M059J (cell line): ENCODE measurements at places on chromosomes 5 and 9. TPM values are rescaled to one million over a fixed set of nuclear protein-coding genes. Genes with fewer than 3 reads are reported as not detected.

- DNase-seq = peak; percentile 60
These were observed 34.2 kb upstream of the MSH3 start for GRCh38 chr5:80620211-80620610.

- DNase-seq = no peak
These were observed 5.2 kb downstream of the ARSB start for GRCh38 chr5:78979909-78980308.

DNA sequence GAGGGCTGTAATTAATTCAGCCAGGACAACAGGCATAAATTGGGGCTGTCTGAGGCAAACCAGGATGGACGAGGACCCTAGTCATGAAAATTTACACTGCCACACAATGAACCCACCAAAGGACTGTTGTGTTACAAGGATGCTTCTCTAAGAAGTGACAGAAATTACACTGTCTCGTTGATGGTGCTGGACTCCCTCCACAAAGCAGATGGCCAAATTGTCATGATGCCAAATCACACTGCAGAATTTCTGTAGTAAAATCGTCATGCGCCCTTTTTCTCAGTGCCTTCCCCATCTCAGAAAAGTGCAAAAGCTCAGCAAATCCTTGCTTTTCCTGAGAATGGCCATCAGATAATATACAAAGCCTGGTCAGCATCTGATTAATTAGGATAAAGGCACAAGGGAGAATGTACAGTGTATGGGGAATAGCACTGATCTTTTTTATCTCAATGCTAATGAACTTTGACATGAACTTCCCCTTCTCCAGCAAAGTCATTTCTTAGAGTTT lies 545.8 kb downstream of the CSNK1G3 start:
- no peak for DNase-seq

GRCh38 chr5:122649080-122649479 lies 125.8 kb upstream of the SNX2 start:
- DNase-seq = no peak

GRCh38 chr5:76292620-76293322 lies 110.3 kb upstream of the IQGAP2 start:
- DNase-seq = no peak

DNA sequence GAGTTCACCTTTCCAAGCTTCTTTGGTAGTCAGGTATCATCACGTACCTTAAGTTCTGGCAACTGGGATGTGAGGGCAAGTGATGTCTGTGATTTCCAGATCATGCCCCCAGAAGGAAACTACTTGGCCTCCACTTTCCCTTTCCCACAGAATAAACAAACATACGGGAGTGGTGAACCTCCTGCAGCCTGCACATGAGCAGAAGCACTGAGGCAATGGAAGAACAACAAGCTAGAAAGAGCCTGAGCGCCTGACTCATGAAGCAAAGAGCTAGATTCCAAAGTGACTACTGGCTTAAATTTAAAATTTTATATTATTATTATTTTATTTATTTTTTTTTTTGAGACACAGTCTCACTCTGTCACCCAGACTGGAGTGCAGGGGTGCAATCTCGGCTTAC lies 35.0 kb downstream of the ARL15 start:
- DNase-seq = no peak

- peak; percentile 48 for DNase-seq
These were observed 121.8 kb downstream of the DOCK2 start for GRCh38 chr5:169758886-169759285.

GRCh38 chr5:143649937-143650621 lies 161.9 kb upstream of the HMHB1 start:
- DNase-seq = no peak

GRCh38 chr9:130382636-130383349 lies 62.0 kb upstream of the ASS1 start:
- no peak for DNase-seq

NMUR2 gene
- not detected in 2 replicates for total RNA-seq

MAP1B gene
- total RNA-seq = 124 and 200 TPM in 2 replicates

JMY gene
- total RNA-seq = 3.2 and 4.9 TPM in 2 replicates

PLAC8L1 gene
- not detected in 2 replicates for total RNA-seq

GPRIN1 gene
- 8.4 and 12.4 TPM in 2 replicates for total RNA-seq

S1PR3 gene
- 10.1 and 20.5 TPM in 2 replicates for total RNA-seq
